ENCODE measurements at places on chromosomes 11 and 22.

DNA sequence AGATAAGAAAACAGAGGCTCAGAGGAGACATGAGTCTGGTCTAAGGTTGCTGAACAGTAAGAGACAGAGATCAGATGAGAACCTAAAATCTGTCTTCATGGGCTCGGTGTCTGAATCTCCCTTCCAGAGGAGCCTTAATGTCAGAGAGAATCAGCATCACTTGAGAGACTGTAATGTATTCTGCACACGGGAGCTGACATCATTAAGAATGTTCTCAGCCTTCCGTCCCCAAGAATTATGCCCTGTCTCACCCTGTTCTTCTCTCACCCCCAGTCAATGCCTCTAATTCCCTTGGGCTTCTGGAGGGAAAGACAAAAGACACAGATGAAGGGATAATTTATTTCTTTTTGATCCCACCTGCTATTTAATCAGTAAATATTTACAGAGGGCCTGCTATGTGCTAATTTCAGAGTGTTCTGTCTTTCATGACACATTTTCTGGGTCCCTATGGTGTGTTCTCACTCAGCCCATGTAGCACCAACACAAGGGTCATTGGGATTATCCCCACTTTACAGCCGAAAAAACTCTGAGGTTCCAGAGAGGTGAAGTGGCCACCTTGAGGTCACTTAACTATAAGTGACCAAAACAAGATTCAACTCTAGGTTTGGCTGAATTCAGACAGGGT is 61.8 kb downstream of the CD82 start:
- no peak for DNase-seq

DNA sequence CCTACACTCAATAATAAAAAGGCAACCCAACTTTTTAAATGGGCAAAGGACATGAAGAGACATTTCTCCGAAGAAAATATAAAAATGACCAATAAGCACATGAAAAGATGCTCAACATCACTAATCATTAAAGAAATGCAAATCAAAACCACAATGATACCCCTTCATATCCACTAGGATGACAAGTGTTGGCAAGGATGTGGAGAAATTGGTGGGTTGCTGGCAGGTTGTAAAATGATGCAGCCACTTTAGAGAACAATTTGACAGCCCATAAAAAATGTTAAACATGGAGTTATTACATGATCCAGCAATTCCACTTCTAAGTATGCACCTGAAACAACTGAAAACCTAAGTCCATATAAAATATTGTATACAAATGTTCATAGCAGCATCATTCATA is 73.2 kb upstream of the LMO2 start:
- DNase-seq: no peak

DNA sequence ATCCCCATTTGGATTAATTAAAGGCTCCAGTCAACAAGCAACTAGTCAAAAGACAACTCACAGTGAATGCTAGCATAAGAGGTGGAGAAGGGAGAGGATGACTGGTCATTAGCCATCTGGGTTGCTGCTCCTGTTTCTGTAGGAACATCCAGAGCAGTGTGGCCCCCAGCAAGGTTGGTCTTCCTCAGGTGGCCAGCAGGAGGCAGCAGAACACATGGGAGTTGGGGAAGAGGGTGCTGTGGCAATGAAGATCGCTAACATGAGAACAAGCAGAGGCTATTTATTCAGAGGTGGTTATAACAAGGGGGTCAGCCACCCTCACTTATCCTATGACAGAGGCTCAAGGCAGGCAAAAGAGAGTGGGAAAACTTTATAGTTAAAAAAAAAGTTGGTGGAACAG is 21.3 kb downstream of the IZUMO1R start:
- no peak for DNase-seq

DNA sequence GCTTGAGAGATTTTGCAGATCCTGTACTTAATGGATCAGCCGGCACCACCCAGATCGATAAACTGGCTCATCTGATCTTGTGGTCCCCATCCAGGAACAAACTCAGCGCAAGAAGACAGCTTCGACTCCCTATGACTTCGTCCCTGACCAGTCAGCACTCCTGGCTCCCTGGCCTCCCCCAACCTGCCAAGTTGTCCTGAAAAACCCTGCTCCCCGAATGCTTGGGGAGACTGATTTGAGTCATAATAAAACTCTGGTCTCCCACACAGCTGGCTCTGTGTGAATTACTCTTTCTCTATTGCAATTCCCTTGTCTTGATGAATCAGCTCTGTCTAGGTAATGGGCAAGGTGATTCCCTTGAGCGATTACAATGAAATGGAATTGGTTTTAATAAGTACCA is 29.5 kb downstream of the OR2AG2 start:
- no peak for DNase-seq

- DNase-seq: peak; percentile 34
Observed at GRCh38 chr11:12017865-12018453, 9.5 kb upstream of the DKK3 start.

- DNase-seq: no peak
Observed at GRCh38 chr11:106765469-106766258, 252.6 kb downstream of the GUCY1A2 start.

DNA sequence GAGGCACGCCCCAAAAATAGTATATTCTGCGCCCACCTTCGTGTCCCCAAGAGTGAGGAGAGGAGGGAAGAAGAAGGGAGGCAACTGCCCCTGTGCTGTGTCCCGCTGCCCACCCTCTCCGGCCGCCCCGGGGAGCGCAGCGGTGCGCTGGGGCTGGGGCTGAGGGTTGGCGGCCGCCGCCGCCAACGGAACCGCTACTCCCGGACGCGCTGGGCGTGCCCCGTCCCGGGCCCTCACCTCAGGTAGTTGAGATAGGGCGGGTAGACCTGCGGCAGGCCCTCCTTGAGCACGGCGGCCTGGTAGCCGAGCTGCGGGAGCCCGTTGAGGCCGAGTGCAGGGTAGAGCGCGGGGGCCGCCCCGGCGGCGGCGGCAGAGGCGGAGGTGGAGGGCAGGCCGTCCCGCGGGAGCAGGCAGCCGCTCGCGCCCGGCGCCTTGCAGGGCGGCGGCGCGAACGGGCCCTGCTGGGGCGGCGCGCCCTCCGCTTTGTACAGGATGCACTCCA is 2.4 kb downstream of the PGR start:
- DNase-seq: no peak

DNA sequence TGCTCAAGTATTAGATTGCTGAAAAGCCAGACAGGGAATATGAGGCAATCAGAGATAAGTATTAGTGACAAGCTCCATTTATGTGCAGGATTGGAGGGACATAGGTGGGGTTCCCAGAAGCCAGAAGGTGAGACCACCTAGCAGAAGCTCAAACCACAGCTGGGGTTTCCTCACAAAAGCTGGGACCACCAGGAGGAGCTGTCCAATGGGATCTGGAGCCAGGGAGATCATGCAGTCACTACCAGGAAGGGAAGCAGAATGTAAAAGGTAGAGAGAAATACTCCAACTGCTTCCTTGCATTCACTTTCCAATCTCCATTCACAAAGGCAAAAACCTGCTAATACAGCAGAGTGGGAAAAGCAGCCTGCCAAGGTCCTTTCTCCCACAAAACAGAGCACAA is 5.2 kb upstream of the FSHB start:
- no peak for DNase-seq

DNA sequence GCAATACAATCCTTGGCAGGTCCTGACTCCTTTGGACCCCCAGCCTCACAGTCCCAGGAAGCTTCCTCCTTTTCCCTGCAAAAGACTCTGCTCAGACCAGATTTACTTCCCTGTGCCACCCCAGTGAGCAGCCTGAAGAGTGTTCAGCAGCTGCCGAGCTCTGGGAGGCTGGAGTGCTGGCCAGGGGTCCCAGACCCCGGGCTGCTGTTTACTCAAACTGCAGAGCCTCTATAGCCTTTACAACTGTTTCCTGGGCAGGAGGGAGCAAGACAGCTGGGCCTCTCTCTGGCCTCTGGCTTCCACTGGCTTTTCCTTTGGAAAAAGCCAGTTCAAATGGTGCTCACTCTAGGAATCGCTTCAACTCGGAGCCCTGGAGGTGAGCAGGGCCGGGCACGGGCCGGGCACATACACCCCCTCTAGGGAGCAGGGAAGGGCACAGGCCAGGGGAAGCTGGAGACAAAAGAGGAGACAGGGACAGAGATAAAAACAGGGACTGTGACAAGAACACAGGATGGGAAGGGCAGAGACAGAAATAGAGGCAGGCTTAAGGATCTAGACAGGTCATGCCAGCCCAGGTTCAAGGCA is 932 bp downstream of the IRAG1 start:
- DNase-seq: no peak

GRCh38 chr11:117834838-117835443 is 10.4 kb upstream of the FXYD2 start:
- no peak for DNase-seq

GRCh38 chr11:72418834-72419560 is 15.3 kb downstream of the CLPB start:
- DNase-seq: no peak

- no peak for DNase-seq
Observed at GRCh38 chr11:73244589-73245240, 26.6 kb downstream of the P2RY2 start.

DNA sequence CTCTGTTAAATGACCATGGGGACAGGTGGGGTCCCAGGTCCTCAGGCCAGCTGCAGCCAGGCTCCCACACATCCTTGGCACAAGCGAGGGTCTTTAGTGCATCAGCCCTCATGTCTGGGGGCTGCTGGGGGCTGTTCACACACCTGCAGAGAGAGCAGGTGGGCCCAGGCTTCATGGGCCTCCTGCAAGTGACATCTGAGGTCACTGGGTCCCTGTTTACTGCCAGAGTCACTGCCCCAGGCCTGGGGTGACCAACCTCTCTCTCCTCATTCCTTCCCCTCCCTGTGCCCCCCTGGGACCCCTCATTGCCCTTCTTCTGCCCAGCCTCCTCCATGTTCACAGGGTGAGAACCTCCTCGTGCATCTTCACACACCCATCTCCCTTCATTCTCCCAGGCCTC is 92.4 kb downstream of the RTL6 start:
- no peak for DNase-seq

- DNase-seq: no peak
Observed at GRCh38 chr11:27277843-27278242, 85.2 kb downstream of the CCDC34 start.

GRCh38 chr22:40028098-40028425 is 33.3 kb downstream of the FAM83F start:
- DNase-seq: no peak

- DNase-seq: no peak
Observed at GRCh38 chr11:77197626-77198320, 69.7 kb downstream of the MYO7A start.

- peak; percentile 51 for DNase-seq
Observed at GRCh38 chr22:40332319-40332781, 13.9 kb upstream of the ADSL start.

GRCh38 chr22:49186762-49187161 is 640.9 kb downstream of the BRD1 start:
- no peak for DNase-seq

DNA sequence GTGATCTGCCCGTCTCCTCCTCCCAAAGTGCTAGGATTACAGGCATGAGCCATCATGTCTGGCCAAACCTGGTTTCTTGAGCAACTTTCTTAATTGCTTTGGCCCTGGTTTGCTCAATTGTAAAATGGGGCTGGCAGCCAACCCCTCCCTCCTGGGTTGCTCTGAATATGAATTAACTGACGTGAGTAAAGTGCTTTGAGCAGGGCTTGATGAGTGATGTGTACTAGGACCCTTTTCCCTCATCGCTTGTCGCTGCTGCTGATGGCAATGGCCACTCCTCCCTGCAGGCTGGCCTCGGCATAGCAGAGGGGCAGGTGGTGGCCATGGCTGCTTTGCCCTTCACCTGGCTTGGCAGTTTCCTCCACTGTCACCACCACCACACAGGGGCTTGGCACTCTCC is 41.5 kb downstream of the RNF141 start:
- no peak for DNase-seq

DNA sequence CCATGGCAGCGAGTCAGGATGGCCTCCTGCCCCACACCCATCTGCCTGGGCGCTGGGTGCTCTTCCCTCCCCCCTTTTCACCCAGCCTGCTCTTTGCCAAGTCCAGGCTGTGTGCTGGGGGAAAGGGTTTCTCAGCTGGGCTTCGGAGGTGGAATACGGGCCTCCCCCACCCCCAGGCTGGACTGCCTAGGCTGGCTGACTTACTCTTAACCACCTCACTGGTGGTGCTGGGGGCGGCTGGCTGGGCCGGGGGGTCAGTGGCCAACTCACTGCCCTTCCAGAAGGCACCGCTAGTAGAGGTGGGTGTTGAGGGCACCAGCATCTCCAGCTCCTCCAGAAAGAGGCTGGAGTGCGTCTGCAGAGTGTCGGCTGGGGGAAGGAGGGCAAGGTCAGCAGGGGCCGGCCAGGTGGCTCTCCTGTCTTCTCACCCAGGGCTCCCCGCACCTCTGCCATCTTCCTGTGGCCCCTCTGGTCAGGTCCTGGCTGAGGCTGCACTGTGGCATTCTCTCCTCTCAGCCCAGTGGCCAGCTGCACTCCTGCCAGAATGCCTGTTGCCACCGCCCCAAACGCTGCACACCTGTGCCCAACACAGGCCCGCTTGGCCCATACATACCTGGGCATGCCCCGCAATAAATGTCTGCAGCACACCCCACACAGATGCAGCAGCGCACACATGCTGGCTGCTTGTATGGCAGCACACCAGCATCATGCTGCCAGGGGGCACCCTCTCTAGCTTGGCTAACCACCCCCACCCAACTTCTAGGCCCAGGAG is 9.7 kb downstream of the PITPNM1 start:
- DNase-seq: no peak

- no peak for DNase-seq
Observed at GRCh38 chr22:37906364-37907008, 389 bp downstream of the MICALL1 start.

DNA sequence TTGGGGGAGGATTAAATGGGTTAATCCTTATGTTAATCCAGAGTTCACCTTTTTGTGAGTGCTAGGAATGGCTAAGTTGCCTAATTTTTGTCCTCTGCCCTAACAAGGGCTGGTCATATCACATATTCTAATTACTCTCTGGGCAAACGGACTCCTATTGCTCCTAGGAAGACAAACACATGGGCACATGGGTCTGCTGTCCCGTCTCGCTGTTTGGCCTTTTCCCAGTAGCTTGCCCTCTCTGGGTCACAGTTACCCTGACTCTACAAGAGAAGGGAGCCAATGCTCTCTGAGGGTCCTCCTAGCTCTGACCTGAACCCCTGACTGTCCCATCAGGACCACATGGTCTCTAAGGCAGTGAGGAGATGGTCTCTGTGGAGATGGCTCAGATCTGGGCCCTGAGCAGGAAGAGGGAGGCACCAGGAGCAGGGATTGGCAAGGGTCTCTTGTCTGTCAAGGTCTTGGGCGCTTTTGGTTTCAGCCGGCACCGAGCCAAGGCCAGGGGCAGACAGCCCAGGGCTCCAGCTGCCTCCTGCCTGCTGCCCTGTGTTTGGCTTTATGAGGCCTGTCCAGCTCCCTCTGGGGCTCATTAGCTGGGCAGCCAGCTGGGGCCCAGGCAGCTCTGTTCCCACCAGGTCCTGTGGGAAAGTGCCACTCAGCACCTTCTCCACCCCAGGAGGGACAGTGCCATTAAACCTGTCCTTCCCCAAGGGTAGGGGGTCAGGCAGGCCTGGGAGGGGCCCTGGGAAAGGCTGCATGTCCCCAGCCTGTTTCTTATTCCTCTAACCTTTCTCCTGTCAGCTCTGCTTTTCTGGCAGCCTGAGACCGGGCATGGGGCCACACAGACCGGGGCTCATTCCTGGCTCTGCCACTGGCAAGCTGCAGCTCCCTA is 559.9 kb downstream of the MN1 start:
- no peak for DNase-seq

GRCh38 chr22:26828311-26828710 is 170.9 kb downstream of the MIAT start:
- DNase-seq: no peak

GRCh38 chr22:24758164-24758799 is 16.2 kb downstream of the PIWIL3 start:
- peak; percentile 35 for DNase-seq

Data from fibroblast of skin of right biceps (primary cell).